Activated CD8-positive, alpha-beta memory T cell treated with anti-CD3 and anti-CD28 coated beads, Interleukin-2, amount 10 ng/mL, durations not matched to agents 7 days and 5 days (primary cell): ENCODE measurements at places on chromosomes 12 and 14. TPM values are rescaled to one million over a fixed set of nuclear protein-coding genes. Genes with fewer than 3 reads are reported as not detected.

DNA sequence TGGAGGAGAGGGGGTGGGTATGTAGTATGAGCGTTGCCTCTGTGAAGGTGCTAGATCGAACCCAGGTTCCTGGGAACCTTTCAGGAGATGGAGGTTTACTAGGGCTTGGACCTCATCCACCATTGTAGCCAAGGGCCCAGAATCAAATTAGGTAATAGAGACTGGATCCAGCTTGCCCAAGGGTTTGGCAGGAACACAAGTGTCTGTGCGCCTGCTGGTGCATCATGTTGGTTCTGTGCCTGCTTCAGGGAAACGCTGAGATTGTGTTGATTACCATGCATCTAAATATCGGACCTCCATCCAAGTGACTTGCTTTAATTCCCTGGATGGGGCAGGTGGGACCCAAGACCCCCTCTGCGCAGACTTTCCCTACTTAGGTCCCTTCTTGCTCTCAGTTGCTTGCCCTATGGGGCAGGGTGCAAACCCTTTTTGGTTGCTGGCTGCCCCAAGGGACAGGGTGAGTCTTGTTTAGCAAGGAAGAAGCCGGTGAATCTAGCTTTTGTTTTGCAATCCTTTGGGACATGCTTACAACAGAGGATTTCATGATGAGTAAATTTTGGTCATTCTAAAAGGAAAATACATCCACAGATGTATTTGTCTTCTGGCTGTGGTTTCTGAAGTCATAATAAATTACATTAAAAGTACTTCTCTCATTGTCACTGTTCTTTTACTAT, 189.8 kb upstream of the PRICKLE1 start:
- DNase-seq = no peak

DNA sequence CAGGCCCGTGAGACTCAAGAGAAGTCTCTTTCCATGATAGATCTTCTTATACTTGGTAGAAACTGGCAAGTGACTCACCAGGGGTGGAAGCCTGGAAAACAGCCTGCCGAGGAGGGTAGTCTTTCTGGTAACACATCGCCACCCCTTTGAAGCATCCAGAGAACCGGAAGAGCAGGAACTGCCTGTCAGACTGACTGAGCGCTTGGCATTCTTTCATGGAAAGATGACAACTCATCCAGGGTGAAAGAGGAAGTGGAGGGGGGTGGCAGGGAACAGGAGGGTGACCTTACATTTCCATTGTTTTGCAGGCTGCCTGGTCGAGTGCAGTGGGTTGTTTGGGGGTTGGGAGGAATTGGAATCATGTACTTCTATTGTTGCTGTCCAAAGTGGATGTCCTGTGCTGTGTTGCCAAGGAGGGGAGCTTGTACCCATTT, 34.5 kb downstream of the PRKCH start:
- DNase-seq = no peak

- no peak for DNase-seq
Observed at GRCh38 chr14:51008446-51008845, 64.2 kb upstream of the PYGL start.

DNA sequence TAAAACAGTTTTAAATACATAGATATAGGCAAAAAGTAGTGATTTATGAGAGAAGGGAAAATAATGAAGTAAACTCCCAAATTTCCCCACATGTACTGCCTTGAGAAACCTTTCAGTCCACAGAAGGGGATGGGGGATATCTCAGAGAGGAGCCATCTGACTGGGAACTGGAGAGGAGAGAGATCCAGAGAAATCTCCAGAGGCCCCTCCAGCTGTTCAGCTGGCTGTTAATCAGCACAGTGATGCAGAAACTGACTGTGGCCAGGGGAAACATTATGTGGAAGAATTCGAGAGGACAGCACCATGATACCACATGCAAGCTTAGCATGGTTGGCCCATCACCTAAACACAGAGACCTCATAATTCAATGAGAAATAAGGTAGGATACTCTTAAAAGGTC, 1165.9 kb upstream of the TMEM132C start:
- DNase-seq = no peak

DNA sequence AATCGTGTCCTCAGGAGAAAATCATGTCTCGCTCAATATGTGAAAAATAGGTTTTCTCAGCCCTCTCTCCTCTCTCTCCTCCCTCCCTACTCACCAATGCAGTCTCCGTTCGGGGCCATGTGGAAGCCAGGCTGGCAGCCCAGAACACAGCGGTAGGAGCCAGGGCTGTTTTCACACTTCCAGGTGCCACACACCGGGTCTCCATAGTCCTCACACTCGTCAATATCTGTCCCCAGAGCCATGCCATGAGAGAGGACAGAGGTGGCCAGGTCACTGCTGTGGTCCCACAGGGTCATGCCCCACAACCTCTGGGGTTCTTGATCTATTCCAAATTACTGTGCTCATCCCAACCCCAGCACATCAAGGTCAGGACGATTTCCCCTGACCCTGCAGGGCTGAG, 13.5 kb downstream of the ISCA2 start:
- no peak for DNase-seq

- no peak for DNase-seq
Observed at GRCh38 chr12:103560604-103561101, 26.4 kb upstream of the STAB2 start.

DNA sequence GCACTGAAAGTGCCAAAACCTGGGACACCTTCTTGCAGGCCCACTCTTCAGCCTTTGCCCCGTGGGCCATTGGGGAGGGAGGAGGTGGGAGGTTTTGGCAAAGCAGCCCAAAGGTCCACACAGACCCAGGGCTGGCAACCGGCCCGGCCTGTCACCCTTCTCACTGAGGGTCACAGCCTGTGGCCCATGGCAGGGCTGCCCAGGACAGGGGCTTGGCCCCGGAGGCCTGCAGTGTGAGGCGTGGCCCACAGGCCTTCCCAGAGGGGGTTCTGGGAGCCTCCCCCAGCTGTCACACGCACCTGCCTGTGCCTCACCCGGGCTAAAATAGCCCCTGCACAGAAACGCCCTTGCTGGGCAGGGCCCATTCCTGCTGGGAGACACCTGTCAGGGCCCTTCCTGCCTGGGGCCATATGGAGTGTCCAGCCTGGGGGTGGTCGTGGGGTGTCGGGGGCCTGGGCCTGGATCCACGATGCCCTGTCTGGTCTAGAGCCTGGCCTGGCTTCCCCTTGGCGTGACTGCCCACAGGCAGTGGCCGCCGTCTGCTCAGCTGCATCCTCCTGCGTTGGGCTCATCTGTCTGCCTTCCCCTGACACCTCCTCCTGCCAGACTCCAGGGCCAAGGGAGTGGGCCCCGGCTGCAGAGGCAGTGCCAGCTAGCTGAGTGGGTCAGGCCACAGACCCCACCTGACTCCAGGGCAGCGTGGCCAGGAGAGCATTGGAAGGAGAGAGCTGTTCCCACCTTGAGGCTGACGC, 19.2 kb downstream of the PACS2 start:
- no peak for DNase-seq

DNA sequence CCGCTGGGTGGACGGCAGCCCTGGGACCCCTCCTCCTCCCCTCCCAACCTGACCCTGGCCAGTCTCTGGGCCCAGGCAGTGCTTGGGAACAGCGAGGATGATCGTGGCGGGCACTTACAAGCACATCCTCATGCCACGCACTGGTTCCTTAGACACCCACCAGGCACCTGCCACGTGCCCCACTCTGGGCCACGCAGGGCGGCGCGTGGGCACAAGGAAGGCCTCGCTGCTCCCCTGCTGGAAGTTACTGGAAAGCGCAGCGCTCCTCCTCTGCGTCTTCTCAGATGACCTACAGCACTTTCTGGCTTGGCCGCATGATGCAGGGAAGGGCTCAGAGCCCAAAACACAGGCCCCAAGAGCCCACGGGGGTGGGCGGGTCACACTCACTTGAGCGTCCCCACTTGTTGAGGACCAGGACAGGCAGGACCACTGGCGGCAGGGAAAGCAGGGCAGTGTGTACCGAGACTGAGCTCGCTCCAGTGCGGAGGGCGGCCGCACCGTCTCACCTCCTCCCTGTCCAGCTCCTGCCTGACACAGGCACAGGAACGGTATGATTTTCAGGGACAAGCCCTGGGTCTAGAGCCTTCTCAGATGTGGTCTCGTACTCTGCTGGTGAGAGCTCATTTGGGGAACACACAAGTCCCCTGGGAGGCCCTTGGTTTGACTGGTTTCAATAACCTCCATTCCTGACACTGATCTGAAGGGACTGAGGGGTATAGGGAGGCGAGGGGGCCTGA, 128.3 kb upstream of the EVL start:
- DNase-seq = no peak

Gene SIX4
- 1.6 TPM for total RNA-seq

Gene L2HGDH
- 13.5 TPM for total RNA-seq

Gene RDH12
- total RNA-seq = not detected

Gene MYF6
- not detected for total RNA-seq

Gene KRT71
- not detected for total RNA-seq

Gene NOVA1
- 0.42 TPM for total RNA-seq

Gene PTPRO
- total RNA-seq = 0.15 TPM
